ENCODE measurements at places on chromosomes 4 and X.

DNA sequence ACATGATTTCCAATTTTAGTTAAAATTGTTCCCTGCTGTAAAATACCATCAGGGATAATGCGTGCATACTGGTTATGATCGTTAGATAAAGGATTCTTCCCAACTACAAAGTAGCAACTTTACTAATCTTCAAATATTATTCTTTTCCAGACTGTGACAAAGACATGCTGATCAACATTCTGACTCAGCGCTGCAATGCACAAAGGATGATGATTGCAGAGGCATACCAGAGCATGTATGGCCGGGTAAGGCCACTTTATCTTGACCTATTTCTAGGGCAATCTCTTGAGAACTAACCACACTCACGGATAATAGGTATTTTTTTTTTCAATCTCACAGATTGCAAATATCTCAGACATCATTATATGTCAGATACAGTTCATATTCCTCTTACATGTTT, 47.0 kb downstream of the ANXA10 start:
- no peak for DNase-seq

DNA sequence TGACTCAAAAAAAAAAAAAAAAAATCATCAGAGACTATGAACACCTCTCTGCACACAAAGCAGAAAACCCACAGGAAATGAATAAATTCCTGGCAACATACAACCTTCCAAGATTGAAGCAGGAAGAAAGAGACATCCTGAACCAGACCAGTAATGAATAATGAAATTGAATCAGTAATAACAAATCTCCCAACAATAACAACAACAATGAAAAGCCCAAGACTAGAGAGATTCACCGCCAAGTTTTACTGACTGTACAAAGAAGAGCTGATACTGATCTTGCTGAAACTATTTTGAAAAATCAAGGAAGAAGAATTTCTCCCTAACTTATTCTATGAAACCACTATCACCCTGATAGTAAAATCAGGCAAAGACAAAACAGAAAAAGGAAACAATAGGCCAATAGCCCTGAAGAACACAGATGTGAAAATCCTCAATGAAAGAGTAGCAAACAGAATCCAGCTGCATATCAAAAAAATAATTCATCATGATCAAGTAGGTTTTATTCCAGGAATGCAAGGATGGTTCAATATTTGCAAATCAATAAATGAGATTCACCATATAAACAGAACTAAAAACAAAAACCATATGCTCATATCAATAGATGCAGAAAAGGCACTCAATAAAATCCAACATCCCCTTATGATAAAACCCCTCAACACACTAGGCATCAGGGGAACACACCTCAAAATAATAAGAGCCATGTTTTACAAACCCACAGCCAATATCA, 31.0 kb upstream of the PLK4 start:
- DNase-seq = no peak

DNA sequence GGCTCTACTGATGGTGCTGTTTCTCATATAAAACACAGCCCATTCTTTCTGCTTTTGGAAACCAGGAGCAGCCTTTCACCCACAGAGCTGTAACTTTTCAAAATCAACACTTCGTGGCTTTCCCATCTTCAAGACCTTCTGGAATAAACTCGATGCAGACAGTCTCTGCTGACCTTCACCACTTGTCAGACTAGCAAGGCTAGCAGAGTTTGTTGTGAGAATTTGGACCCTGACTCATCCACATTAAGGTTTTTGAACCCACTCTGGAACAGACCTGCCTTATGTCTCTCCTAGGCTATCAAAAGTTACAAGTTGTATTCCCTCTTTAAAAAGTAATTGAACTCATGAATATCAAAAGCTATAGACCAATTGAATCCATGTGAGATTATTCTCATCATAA, 88.6 kb downstream of the MAML3 start:
- no peak for DNase-seq

- DNase-seq = no peak
These were observed 203.0 kb downstream of the ADAMTS3 start for GRCh38 chr4:72365981-72366380.

DNA sequence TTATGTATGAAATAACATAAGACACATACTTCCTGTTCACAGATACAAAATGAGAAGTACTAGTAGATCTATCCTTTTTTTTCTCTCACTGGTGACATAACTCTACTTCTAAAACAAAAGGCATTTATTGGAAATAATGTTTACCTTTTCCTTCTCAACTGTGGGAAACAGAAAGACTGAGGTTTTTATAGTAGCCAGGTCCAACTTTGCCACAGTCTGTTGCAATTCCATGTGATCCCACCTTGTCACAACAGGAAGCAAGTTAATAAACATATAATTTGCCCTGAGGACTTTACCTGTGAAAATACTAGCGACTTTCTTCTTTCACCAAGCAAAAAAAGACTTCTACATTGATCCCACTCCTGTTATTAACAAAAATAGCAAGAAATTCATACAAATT, 475.8 kb downstream of the PDGFC start:
- no peak for DNase-seq

GRCh38 chr4:53608649-53609048, 17.4 kb upstream of the LNX1 start:
- no peak for DNase-seq

- no peak for DNase-seq
These were observed 111.9 kb downstream of the GLRA3 start for GRCh38 chr4:174716986-174717770.

GRCh38 chr4:72631296-72631695, 62.3 kb upstream of the ADAMTS3 start:
- no peak for DNase-seq

Data from stimulated activated naive CD8-positive, alpha-beta T cell treated with anti-CD3 and anti-CD28 coated beads, Interleukin-15, amount 100 ng/mL, for 72 hours (primary cell).